ENCODE measurements at places on chromosomes 2 and 18. TPM values are rescaled to one million over a fixed set of nuclear protein-coding genes. Genes with fewer than 3 reads are reported as not detected.

Gene NGEF
- 5.7 TPM for polyA plus RNA-seq

Gene PJVK
- 6.1 TPM for polyA plus RNA-seq

Gene HOXD8
- not detected for polyA plus RNA-seq

Gene TRABD2A
- polyA plus RNA-seq: 3.2 TPM

Gene CRYGC
- polyA plus RNA-seq: not detected

Gene CPSF3
- 51.5 TPM for polyA plus RNA-seq

Gene HRH4
- polyA plus RNA-seq: not detected

Gene AQP4
- 71.7 TPM for polyA plus RNA-seq

Data from Purkinje cell (primary cell).